ENCODE measurements at places on chromosomes 3 and 15.

DNA sequence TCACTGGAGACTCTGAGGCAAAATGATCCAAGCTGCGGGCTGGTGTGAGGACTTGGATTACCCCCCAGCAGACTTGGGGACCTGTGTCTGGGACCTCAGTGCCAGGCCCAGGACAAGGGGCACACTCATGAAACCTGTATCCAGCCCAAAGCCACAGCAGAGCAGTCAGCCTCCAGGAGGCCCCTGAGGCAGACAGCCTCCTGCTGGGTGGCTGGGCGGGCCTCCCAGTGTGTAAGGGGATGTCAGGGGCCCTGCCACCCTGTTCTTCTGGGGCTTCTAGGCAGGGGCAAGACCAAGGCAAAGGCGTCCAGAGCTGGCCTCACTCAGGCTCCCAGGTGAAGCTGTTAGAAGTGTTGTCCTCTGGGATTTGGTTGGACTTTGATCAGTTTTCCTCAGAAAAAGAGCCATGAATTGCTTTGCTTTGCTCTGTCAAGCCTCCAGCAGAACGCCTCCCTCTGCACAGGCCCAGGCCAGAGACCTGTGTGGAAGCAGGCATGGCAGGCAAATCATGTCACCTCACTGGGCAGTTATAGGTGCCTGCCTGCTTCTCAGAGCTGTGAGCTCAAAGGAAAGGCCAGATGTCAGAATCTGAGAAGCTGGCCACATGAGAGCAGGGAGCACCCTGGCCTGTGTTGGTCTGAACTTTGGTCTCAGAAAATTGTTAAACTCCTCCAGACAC lies 77.4 kb downstream of the SMAD6 start:
- DNase-seq, result peak; percentile 44

- no peak for DNase-seq
Observed at GRCh38 chr15:23033979-23034378, 5.4 kb downstream of the TUBGCP5 start.

- no peak for DNase-seq
Observed at GRCh38 chr3:72345980-72346379, 502.3 kb downstream of the SHQ1 start.

- DNase-seq, result no peak
Observed at GRCh38 chr3:129336093-129336706, 57.5 kb downstream of the HMCES start.

- DNase-seq, result no peak
Observed at GRCh38 chr15:100598655-100599054, 3.3 kb downstream of the LINS1 start.

DNA sequence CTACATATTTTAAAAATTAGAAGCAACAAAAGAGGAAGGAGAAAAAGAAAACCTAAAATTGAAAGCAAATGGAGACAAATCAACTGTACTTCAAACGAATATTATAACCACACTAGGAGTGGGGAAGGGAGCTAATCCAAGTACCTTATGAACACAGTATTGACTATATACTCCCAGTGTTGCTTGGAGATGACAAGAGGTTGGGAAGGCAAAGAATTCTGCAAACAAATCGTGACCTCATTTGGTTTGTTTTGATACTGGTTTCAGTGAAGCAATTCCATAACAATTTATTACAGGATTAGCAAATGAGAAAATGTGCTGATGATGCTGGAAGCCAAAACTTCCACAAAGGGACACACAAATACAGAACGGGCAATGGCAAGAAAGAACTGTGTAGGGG lies 268.1 kb downstream of the ULK4 start:
- no peak for DNase-seq

DNA sequence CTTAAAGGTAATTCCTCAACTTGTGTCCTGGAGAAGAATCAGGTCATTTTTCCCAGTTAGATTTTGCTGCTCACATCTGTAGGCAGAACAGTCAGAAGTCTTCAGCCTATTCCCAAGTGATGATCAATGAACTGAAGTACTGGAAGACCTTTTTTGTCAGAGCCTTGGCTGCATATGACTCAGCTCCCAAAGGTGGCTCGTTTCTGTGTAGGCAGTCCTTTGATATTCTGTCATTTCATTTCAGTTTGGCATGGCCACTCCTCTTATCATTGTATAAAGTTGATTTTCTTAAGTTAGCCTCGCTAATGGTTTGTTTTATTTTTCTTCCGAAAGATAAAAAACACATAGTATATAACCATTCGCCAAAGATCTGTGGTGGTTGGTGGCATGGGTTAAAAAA lies 90.7 kb downstream of the KLHL25 start:
- no peak for DNase-seq

DNA sequence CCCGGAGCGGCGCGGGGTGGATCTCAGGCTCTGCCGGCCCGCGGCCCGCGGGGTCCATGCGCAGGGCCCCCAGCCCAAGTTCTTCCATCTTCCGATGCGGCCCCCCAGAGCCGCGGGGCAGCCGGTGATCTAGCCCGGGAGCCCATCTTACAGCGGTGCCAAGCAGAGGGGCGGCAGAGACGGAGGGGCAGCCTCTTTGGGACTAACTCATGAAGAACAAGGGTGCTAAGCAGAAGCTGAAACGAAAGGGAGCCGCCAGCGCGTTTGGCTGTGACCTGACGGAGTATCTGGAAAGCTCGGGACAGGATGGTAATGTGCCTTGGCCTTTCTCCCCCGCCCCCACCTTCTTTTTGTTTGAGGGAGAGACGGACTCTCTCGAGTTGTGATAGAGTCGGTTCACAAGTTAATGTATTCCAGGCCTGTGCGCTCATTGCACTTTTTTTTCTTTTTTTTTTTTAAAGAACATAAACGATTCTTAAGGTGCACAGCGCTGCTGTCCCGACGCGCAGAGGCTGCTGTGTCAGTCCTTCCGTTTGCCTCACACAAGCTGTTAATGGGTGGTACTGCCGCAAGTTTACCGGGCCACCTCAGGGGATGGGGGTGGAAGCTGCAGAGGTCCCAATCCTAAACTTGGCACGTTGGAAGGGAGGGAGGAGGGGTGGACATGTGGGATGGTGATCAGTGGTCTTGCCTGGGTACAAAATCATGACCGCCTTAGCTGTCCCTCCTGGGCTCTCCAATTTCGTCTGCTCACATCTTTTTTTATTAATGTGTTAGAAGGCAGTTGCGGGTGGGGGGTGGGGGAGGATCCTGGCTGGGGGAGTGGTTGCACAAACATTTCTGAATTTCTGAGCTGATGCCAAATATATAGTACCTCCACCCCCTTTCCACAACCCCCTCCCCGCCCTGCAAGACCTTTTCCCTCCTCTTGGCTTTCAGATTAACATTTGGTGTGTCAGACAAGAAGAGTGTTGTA lies 801 bp downstream of the ARHGAP31 start:
- DNase-seq, result peak; percentile 74

DNA sequence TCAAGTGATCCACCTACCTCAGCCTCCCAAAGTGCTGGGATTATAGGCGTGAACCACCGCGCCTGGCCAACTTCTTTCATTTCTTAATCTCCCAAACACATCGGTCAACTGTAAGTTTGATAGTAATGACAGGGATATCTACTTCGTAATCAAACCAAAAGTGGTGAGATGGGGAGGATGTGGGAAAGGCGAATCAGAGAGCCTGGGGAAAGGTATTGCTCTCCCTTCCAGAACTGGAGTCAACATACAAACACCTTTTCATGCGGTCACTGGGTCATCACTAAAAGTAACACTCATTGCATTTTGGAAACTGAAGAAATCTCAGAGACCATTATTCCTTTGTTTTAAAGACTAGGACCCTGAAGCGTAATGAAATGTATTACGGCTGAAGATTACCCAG lies 14.8 kb upstream of the UBE2Q2 start:
- no peak for DNase-seq

DNA sequence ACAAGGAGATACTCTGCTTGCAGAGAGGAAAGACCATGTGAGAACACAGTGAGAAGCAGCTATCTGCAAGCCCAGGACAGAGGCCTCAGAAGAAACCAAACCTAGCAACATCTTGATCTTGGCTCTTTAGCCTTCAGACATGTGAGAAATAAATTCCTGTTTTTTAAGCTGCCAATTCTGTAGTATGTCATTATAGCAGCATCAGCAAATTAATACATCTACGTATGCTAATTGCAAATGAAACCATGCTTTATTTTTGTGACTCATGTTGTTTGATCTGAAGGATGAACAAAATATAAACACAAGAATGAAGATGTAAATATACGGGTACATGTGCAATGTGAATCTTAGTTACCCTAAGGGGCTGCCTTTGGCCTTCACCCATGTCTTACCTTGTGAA lies 714.4 kb upstream of the ARPP21 start:
- no peak for DNase-seq

DNA sequence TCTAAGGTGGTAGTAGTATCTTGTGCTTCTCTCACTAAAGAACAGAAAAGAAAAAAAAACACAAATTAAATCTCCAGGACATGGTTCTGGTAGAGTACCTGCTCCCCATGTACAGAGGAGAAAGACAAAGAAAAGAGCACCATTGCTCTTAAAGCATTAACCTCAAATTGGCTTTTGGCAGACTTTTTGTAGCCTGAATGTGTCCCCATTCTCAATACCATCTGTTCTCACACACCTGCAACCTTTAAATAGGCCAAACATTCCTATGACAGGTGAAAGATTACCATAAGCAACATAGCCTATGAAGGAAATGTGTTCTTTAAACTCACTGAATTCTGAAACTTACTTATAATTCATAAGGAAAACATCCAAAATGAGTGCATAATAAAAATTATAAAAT lies 68.0 kb downstream of the TIPARP start:
- no peak for DNase-seq

DNA sequence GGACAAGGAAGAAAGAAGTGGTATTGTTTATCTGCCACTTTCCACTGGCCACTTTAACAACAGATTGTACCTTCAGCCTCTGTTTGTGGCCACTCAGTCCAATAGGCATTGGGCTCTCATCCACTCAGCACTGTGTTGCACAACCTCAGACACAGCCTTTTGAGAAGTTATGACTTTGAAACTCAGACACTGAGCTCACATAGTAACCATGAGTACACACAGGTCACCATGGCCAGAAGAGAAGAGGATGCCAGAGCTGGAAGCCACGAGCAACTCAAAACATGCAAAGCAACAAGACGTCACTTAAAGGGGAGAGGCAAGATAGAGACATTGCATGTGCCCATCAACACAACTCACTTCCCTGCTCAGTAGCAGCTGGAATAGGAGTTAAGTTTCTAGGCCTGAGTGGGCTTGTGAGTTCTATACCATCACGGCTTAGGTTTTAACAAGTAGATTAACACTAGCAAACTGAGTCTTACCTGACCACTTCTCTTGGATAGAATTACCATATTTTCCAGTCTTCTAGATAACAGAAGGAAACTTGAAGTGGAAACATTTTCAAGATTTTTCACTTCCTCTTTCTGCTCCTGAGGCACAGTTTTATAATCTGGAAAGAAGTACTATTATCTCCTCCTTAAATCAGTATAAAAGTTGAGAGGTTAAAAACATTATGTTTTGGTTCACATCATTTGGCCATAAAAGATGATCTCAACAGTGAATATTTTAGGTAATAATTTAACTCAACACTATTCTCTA lies 103.5 kb downstream of the IMPG2 start:
- peak; percentile 85 for DNase-seq

GRCh38 chr3:141726483-141726882 lies 11.6 kb upstream of the RNF7 start:
- no peak for DNase-seq

DNA sequence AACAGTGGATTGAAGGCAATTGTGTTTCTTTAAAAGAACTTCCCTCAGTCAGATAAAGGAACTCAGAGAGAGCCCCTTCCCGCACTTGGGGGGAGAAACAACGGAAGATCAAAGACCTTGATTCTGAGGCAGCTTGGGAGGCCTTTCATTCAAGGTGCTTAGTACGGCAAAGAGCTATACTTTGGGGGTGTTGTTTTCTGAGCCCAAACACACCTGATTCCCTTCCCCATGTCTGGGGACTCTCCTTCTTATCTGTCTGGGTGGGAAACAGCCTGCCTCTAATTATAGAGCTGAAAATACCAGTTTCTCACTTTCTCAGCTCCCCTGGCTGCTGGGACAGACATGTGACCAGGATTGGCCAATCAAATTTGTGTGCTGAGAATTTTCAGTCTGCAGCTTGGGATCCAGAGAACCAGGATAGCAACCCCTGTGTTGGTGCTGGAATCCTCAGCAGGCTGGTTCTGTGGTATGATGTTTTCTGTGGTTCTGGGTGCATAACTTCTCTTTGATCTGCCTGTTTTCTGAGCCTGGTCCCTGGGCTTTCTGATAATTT lies 19.4 kb upstream of the IQCF6 start:
- no peak for DNase-seq

DNA sequence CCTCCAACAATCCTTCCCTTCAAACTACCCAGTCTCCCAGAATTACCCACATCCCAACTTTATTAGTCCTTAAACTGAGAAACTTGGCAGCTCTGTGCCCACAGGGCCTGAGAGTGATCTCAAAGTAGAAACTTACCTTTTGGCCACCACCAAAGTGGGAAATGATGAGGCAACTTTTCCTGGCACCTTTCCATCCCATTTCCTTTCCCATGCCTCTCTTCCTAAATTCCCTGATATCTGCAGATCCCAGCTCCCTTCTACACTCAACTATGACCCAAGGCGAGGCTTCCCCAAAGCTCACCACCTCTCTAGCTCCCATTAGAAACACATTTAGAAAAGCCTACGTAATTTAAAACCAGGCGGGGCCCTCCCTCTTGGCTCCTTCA lies 271.9 kb downstream of the FOXP1 start:
- DNase-seq, result no peak

- no peak for DNase-seq
Observed at GRCh38 chr3:149134575-149134974, 5.1 kb downstream of the HPS3 start.

DNA sequence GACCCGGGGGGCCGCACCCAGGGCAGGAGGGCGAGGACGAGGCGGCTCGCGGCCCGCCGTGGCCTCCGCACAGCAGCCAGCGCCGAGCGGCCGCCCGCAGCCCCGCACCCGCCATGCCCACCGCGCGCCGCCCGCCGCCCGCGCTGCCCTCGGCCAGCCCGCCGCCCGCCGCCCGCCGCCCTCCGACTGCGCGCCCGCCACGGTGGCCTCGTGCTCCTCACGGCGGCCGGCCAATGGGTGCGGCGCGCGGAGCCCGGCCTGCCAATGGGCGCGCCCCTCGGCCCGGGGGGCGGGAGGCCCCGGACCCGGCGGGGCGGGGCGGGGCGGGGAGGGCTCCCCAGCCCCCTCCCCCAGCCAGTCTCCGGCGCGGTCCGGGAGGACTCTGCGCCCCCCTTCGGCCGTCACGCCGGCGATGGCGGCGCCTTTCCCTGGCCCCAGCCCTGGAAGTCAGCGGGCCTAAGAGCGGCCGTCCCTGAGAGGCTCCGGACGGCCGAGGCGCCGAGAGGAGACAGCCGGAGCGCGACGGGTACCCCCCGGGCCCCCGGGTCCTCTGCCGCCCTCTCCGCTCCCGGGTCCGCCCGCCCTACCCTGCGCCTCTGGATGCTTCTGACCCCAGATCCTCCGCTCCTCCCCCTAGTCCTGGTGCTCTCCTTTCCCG lies at the start of gene NT5DC2:
Gene NT5DC2 (minus strand): TSS at position 235 of the 658 bp plus-strand sequence. CDS start 120 bp downstream, at position 115.
- peak; percentile 86 for DNase-seq

GRCh38 chr15:60839510-60840211 lies 360.7 kb upstream of the ICE2 start:
- DNase-seq, result no peak

Measured in sigmoid colon (tissue), 7 donors.